Liver (tissue), 10 donors: ENCODE measurements at places on chromosomes 16 and 17. TPM values are rescaled to one million over a fixed set of nuclear protein-coding genes. Genes with fewer than 3 reads are reported as not detected.

The ZNF629 gene
- total RNA-seq = 4.2 TPM

The TBX6 gene
- 0.09 TPM for total RNA-seq

The GALNS gene
- 6.8 TPM for total RNA-seq

The RNU2-1 gene
- total RNA-seq = not detected

The CMTM2 gene
- 1.1 TPM for total RNA-seq

The PRR14 gene
- total RNA-seq = 9.1 TPM
